GM04504 (cell line): ENCODE measurements at places on chromosomes 16 and 17.

GRCh38 chr16:82005027-82005830 lies 6.0 kb downstream of the SDR42E1 start:
- no peak for DNase-seq

DNA sequence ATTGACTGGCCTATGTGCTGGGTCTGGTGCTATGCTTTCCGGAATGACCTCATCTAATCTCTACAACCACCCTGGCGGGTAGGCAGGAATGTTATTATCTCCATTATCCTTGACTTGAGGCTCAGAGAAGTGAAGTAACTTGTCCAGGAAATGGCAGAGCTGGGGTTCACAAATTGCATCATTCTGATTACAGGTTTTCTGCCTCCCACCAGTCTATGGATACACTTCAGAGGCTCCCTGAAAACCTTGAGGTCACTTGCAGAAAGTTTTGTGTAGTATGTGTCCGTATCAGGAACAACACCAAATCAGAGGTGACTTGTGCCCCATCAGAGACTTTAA lies 19.1 kb downstream of the NOD2 start:
- no peak for DNase-seq

- no peak for DNase-seq
Measured at GRCh38 chr16:7550096-7550495, 217.5 kb downstream of the RBFOX1 start.

- no peak for DNase-seq
Measured at GRCh38 chr17:82979718-82980117, 99.7 kb upstream of the METRNL start.

GRCh38 chr17:17084317-17084835 lies 42.1 kb downstream of the MPRIP start:
- no peak for DNase-seq
